ENCODE measurements at places on chromosomes 16 and 17. TPM values are rescaled to one million over a fixed set of nuclear protein-coding genes. Genes with fewer than 3 reads are reported as not detected.

PRRT2 gene
- 2.4 TPM for total RNA-seq

GRCh38 chr17:45149669-45150664 lies 1.7 kb downstream of the HEXIM1 start:
- peak overlapping the region; percentile 100 for H3K27ac ChIP-seq
- H3K36me3 ChIP-seq: no peaks in the 10 kb centered on the region
- DNase-seq: no peak
- H3K4me3 ChIP-seq: peak overlapping the region; percentile 99

DNA sequence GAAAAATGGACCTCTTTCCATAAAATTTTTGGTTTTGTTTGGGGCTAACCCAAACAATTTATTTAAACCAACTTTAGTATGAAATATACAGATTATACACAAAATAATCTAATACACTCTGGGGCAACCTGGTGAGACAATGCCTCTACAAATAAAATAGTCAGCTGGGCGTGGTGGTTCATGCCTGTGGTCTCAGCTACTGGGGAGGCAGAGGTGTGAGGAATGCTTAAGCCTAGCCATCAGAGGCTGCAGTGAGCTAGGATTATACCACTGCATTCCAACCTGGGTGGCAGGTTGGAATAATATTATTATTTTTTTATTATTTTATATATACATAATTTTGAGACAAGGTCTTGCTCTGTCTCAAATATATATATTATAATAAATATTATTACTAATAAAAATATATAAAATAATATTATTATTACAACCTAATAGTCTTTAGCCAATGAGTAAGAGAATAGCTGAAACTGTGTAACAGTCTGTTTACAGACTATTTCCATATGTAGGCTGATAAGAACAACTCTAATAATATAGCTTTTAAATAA lies 50.5 kb downstream of the GLG1 start:
- no peak overlapping the region for H3K27ac ChIP-seq
- H3K36me3 ChIP-seq: peaks cover 1% of the 10 kb centered on the region
- DNase-seq: no peak
- no peaks in the 10 kb centered on the region for H3K27me3 ChIP-seq
- no peak overlapping the region for H3K4me3 ChIP-seq
- no peaks in the 10 kb centered on the region for H3K4me1 ChIP-seq

DNA sequence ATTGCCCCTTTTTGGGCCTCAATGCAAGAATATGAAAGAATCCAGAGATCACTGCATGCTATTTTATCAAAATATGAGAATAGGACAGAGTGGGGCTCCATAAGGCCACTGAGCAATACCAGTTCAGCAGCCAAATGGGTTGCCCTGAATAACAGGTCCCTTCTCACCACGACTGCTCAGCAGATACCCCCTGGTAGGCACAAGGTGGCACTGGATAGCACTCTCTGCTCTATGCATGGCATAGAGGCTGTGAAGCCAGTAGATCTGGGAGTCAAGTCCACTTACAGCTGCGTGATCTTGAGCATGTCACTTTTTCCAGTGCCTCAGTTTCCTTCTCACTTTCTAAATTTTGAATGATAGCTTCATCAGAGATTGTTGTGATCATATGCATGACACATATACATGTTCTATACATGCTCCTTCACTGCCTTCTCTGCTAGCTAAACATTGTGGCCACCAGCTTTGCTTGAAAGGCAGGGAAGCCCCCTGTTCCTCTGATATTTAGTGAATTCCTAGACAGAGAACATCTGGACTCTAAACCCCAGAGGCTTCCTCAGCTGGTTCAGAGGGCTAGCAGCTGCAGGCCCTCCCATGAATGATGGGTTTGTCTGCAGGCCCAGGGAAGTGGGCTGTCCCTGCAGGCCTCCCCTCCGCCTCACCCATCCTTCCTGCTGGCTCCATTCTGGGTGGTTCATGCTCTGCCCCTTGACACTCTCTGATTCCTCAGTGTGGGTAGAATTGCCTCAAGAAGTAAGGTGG lies 84.9 kb upstream of the ASIC2 start:
- DNase-seq: no peak
- H3K4me3 ChIP-seq: no peak overlapping the region
- H3K27ac ChIP-seq: no peak overlapping the region
- H3K27me3 ChIP-seq: peaks cover 8% of the 10 kb centered on the region
- H3K4me1 ChIP-seq: peaks cover 5% of the 10 kb centered on the region

- no peaks in the 10 kb centered on the region for H3K27me3 ChIP-seq
- H3K4me1 ChIP-seq: peaks cover 19% of the 10 kb centered on the region
- peaks cover 24% of the 10 kb centered on the region for H3K36me3 ChIP-seq
- no peak overlapping the region for H3K4me3 ChIP-seq
- no peak overlapping the region for H3K27ac ChIP-seq
These were observed 30.6 kb downstream of the CDRT15 start for GRCh38 chr17:14205992-14206461.

DNA sequence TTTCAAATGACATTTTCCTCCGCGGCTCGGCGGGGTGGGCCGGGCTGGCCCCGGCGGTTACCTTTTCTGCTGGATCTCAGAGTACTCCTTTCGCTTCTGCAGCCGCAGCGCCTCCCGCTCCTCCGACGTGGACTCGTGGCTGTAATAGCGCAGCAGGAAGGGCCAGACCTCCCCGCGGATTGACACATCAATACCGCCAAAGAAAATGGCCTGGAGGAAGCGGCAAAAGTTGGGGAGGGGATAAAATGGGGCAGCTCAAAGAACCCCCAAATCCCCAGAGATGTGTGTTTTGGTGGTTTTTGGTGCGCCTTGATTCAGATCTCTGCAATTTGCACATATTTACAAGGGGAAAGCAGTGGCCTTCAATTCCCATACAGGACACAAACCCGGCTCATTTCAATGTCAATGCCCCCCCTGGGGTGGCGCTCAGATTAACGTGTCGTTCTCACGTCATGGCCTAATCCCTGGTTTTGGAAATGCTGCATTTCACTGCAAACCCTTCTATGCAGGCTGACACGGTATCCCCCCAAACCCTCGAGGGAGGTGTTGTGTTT lies 85.9 kb downstream of the TBC1D16 start:
- no peak for DNase-seq
- H3K4me1 ChIP-seq: peaks cover 41% of the 10 kb centered on the region
- peaks cover 14% of the 10 kb centered on the region for H3K36me3 ChIP-seq

GRCh38 chr17:39151943-39152818 lies 744 bp upstream of the PLXDC1 start:
- peaks cover 7% of the 10 kb centered on the region for H3K36me3 ChIP-seq
- H3K27me3 ChIP-seq: peaks cover 35% of the 10 kb centered on the region
- H3K27ac ChIP-seq: peak overlapping the region; percentile 100
- H3K4me1 ChIP-seq: peaks cover 16% of the 10 kb centered on the region

DNA sequence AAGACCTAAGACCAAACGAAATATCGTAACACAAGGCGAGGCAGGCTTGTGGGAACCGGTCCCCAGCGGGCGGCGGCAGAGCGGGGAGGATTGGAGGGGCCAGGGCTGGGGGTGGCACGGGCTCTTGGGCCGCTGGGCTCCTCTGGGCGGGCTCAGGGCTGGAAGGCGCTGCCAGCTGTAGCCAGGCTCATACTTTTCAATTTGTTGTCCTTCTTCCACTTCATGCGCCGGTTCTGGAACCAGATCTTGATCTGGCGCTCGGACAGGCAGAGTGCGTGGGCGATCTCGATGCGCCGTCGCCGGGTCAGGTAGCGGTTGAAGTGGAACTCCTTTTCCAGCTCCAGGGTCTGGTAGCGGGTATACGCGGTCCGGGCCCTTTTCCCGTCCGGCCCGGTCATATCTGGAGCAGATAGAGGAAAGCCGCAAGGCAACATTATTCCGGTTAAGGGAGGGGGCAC lies 1.5 kb downstream of the HOXB5 start:
- H3K27ac ChIP-seq: no peak overlapping the region
- H3K4me1 ChIP-seq: peaks cover 2% of the 10 kb centered on the region
- DNase-seq: no peak
- H3K4me3 ChIP-seq: peak overlapping the region; percentile 45

DNA sequence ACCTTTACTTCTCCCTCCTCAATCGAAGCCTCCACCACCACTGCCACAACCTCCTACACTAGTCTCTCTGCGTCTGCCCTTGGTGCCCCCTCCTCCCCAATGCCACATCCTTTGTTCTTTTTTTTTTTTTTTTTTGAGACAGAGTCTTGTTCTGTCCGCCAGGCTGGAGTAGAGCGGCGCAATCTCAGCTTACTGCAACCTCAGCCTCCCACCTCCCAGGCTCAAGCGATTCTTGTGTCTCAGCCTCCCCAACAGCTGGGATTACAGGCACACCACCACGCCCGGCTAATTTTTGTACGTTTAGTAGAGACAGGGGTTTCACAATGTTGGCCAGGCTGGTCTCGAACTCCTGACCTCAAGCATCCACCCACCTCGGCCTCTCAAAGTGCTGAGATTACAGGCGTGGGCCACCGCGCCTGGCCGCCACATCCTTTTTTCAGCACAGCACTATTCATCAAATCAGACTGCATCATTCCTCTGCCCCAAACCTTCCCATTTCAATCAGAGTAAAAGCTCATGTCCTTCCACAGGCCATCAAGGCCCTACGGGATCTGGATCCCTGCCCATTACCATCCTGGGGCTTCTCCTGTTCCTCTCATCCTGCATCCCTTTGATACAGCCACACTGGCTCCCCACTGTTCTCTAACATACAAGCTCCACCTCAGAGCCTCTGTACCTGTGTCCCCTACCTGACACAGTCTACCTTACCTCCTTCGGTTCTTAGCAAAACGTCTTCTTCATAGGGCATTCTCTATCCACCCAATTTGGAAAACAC lies 2.0 kb downstream of the KLHL11 start:
- peaks cover 11% of the 10 kb centered on the region for H3K36me3 ChIP-seq
- H3K4me1 ChIP-seq: peaks cover 13% of the 10 kb centered on the region
- DNase-seq: no peak
- no peaks in the 10 kb centered on the region for H3K27me3 ChIP-seq
- no peak overlapping the region for H3K27ac ChIP-seq
- no peak overlapping the region for H3K4me3 ChIP-seq

DNA sequence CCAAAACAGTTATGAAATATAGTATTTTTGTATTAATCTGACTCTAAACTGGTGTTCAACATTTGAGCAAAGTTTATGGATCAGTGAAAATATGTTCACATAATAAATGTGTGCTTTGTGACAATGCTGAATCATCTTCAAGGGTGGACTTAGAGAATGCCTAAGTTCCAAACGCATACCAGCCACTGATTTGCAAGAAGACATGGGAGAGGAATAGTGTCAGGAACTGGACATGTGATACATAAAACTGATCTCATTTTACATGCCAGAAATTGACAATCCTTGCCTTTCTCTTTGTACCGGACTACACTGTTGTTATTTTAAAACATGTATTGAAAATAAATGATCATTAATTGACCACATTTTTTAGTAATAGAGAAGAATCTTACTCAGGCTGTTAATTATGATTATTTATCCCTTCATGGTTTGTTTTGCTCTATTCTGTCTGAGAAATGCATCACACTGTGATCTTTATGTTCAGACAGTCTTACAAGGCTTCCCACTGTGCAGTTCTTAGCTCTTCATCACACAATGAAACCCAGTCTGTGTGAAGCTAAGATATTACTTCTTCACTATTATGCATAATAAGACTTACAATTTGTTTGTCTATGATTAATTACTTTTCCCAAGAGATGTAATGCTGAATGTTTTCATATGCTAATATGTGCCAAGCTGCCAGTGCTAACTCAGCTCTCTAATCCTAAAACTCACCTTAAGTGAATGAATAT lies 1180.6 kb upstream of the CDH8 start:
- H3K4me3 ChIP-seq: no peak overlapping the region
- H3K27me3 ChIP-seq: peaks cover 70% of the 10 kb centered on the region
- peaks cover 15% of the 10 kb centered on the region for H3K4me1 ChIP-seq
- H3K27ac ChIP-seq: no peak overlapping the region
- DNase-seq: no peak
- H3K36me3 ChIP-seq: no peaks in the 10 kb centered on the region

DNA sequence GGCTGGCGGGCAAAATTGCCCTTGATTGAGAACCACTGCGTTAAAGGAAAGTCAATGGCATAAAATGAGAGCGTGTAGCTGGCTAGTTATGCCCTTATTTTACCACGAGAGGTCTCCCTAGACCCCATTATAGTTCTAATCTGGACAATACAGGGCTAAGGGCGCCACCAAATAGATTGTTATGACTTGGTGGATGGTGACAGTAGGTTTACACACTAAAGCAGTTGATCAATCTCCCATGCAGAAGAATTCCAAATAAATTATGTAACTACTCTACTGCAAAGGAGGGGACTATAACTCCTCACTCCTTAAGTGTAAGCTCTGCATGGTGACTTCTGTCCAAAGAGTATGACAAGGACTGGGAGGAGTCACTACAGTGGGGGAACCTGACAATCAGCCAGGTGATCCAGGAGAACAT lies 20.4 kb upstream of the YPEL2 start:
- H3K4me1 ChIP-seq: no peaks in the 10 kb centered on the region
- H3K27ac ChIP-seq: no peak overlapping the region
- no peak overlapping the region for H3K4me3 ChIP-seq
- H3K27me3 ChIP-seq: no peaks in the 10 kb centered on the region
- H3K36me3 ChIP-seq: no peaks in the 10 kb centered on the region
- no peak for DNase-seq

DNA sequence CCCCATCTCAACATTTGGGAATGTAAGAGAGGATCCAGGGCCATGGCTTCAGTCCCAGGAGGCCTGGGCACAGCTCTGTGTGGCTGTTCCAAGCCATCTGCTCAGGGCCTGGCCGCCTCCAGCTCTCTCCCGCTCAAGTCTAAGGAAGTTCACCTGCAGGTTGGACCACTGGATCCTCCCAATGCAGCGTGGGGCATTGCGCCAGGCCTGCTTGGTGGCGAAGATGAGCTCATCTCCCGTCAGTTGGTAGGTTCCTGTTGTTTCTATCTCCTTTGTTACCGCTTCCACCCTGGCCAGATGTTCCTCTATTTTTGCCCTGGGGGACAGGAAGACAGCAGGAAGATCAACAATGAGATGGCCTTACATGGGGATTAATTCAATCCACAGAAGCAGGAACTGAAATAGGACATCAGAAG lies 17.5 kb downstream of the NOS2 start:
- no peaks in the 10 kb centered on the region for H3K36me3 ChIP-seq
- H3K4me1 ChIP-seq: no peaks in the 10 kb centered on the region
- DNase-seq: no peak
- H3K27ac ChIP-seq: peak overlapping the region; percentile 35

DNA sequence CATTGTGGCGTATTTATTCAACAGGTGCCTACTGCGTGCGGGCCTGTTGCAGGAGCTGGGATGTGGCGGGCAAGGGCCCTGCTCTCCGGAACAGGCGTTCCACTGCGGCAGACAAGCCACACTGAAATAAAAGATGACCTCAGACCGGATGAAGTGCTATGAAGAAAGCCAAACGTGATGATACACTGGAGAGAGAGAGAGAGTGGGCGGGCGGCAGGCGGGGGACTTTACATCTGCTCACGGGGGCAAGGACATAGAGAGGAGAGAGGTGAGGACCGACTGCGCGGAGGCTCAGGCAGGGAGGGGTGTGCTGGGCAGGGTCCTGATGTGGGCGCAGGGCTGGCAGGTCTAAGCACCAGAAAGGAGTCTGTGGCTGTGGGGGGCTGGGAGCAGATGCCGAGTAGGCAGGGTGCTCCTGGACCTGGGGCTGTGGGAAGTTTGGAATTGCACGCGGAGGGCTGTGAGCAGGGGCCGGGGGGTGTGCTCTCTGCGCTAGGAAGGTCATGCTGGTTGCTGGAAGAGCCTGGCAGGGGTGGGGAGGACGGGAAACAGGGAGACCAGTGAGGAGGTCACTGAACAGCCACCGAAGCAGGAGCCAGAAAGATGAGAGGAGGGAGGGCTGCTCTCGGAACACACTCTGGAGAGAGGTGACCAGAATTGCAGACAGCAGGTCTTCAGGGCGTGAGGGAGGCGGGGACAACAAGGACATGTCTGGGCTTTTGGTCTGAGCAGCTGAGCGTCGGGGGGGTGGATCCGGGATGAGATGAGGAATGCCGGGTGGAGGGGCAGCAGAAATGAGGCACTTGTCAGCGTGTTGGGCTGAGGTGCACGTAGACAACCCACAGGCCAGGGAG lies 9.9 kb downstream of the MXRA7 start:
- H3K27me3 ChIP-seq: no peaks in the 10 kb centered on the region
- no peaks in the 10 kb centered on the region for H3K36me3 ChIP-seq
- no peak overlapping the region for H3K4me3 ChIP-seq
- H3K27ac ChIP-seq: peak overlapping the region; percentile 62
- peaks cover 30% of the 10 kb centered on the region for H3K4me1 ChIP-seq

All from progenitor cell of endocrine pancreas (in vitro differentiated cells).